ENCODE measurements at places on chromosomes 7 and 10.

DNA sequence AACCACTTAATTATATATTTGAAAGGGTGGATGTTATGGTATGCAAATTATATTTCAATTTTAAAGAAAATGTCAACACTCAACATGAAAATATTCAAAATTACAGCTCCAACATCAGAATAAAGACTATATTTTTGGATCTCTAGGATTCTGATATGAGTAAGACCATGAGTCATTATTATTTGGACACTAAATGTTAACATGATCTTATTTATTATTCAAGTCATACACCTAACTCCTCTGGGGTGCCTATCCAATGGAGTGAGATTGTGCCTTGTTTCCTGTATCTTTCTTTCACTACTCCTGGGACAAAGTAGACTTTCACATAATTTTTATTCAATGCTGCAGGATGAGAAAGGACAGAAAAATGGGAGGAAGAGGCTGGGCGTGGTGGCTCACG is 135.2 kb upstream of the PRSS1 start:
- no peak for DNase-seq

- DNase-seq = no peak
Observed at GRCh38 chr10:31956200-31956946, 27.7 kb upstream of the ARHGAP12 start.

DNA sequence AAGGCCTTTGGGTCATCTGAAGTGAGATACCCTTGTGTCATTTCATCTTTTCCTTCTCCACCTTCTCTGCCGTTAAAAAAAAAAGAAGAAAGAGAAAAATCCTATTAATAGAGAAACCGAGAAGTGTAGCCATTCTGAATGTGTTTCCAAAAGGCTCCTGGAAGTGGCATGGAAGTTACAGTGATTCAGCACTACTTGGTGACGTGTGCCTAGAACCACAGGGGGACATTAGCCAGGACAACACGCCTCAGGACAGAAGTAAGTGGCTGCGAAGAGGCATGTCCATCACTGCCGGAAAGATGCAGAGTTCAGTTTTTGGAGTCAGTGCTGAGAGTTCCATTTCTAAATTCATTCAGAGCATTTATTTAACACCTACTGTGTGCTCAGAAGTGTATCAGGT is 6.3 kb downstream of the HTRA1 start:
- DNase-seq = no peak

GRCh38 chr10:124615259-124615658 is 128.9 kb downstream of the FAM53B start:
- no peak for DNase-seq

- no peak for DNase-seq
Observed at GRCh38 chr7:151289891-151290290, 41.4 kb upstream of the SMARCD3 start.

DNA sequence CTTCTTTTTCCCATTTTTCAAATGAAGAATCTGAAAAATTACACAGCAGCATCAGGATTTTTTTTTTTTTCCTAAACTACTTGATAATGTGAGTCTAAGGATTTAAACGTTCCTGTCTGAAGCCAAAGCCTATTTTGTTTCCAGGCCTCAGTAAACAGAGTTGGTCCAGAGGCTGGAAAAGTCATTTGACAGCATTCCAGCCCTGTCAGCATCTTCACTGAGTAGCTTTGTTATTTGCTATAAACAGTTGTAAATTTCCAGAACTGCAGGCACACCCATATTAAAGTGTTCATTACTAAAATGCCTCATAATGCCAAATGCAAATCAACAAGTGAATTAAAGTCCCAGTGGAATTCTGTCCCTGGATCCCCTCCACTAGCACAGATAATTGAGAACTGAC is 35.5 kb upstream of the KMT2E start:
- DNase-seq = no peak

- DNase-seq = no peak
Observed at GRCh38 chr10:57303566-57303965, 942.5 kb upstream of the ZWINT start.

DNA sequence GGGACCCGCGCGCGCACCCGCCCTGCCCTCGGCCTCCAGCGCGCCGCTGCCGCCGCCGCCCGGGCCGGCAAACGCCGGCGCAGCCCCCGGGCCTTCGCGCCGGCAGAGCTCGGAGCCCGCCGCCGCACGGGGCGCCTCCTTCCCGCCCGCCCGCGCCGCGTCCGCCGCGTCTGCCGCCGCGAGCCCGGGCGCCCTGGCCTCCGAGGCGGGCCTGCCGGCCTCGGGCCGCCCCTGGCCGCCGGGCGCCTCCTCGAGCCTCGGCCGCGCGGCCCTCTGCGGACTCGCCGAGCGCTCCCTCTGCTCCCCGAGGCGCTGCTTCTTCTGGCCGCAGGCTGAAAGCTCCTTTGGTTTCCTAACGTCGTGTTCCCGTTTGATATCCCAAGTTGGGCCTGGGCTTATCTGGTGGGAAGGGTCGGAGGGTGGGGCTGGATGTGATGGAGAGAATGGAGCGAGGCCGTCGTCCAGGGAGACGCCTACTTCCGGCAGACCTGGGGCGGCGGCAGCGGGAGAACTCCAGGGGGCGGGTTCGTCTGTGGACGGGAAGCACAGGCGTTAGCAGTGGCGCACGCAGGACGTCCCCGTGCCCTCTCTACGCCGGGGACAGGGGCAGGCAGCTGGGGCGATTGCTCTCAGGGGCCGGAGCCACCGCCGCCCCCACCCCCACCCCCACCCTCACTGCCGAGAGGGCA is 221.0 kb downstream of the PHTF2 start:
- no peak for DNase-seq

GRCh38 chr7:44973610-44974401 is 5.0 kb downstream of the MYO1G start:
- no peak for DNase-seq

DNA sequence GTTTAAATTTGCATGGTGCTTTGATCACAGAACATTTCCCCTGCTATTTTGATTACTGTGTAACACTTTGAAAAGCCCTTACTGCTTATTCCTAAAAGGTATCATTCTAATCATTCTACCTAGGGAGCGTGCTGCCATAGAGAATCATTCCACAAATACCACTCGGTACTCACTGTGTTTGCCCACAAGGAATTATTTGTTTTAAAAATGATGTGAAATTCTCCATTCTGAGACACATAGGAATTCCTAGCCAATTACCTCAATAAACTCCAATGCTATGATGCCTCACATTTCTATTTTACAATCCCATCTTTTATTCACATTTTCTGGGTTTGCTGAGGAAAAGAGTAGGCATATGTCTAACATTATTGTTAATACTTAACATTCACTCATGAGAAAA is 16.2 kb upstream of the TES start:
- no peak for DNase-seq

DNA sequence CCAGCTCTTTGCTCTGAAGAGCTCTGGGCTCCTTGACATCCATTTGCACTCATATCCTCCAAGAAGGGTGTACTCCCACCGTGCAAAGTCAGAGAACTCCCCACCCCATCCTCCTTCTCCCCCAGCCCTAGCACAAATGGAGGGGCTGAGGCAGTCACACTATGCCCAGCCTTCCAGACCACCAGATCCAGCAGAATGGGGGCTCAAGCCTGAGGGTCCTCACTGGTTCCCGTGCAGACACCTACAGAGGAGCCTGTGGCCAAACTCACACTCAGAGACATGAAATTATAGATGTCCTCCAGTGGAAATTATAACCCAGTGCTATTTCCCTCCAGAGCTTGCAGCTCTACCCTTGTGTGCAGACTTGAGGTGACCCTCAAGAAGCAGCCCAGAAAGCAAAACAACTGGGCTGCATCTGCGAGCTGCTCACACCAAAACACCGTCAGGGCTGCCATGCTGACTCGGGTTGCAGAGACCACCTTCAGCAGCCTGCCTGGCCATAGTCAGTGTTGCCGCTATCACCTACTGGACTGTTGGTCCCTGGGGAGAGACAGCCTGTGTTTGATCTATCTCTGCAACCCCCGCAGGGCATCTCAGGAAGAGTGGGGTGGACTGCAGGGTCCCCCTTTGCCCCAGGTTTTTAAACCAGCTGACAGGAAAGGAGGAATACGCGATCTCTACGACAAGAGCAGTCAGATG is 7.4 kb downstream of the ZNF488 start:
- no peak for DNase-seq

DNA sequence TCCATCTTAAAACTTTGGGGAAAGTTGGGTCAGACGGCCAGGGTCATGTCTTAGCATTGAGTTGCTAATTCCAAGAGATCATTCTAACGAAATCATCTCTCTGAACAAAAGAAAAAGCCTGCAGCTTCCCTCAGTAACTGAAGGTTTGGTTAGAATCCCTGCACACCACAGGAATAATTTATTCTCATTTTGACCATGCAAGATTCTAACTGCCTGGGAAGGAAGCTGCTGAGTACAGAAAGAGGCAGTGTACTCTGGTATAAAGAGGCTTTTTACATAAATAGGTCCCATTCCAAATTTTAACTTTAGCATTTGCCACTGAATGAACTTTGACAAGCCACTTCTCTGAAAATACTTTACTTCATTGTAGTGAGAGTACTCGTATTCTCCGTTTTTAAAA is 76.9 kb upstream of the RSBN1L start:
- no peak for DNase-seq

GRCh38 chr10:58027426-58027825 is 240.3 kb downstream of the IPMK start:
- no peak for DNase-seq

DNA sequence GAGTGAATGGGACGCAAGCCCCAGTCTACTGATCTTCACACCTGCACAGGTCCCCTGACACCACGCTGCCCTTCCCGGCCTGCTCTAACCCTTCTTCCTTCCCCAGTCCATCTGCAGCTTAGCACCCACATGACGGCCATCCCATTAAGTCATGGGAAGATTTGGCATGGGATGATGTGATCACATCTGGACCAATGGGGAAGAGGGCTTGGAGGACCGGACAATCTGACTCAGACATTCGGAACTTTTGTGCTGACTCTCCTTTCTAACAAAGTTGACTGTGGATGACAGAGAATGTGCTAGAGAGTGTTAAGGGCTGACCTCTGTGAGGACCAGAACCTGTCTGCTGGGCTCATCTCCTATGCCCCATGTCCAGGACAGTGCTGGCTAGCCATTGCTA is 15.6 kb downstream of the CXCL12 start:
- no peak for DNase-seq

DNA sequence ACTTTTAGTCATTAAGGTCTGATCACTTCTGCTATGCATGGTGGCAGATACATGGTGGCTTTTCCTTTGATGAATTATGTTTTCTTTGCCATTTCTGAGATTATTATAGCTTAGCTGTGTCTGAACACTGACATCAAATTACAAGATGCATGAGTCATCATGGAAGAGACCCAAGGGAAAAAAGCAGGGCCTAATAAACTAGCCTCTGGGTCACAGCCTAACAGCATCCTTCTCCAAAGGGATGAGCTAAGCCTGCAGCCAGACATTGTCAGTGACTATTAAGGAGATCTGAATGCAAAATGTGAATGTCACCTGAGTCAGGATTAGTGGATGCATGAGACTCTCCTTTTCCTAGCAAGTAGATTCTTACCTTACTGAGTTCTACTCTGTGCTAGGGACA is 19.1 kb upstream of the OGDHL start:
- no peak for DNase-seq

- DNase-seq = no peak
Observed at GRCh38 chr7:28406192-28406591, 6.1 kb upstream of the CREB5 start.

GRCh38 chr7:15862781-15863165 is 176.3 kb upstream of the MEOX2 start:
- DNase-seq = no peak

DNA sequence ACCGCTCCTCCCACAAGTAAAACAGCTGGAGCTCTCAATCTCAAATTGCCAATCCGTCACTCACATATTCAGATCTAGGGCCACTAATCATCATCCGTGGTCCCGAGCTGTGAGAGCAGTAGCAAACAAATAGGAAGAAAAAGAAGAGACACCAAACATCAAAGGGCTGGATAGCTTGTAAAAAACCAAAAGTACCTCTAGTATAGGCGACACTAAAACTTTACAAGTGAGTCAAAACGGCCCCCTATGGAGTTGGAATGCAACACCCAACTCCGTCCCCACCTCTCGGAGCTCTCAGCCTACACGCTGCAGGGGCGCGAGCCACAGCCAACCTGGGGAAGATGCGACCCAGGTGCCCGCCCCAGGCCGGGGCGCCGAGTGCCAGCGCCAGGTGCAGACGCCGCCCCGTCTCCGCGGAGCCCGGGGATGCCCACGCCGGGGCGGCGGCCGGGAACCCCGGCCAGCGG is 581 bp downstream of the FAM3C start:
- no peak for DNase-seq

- no peak for DNase-seq
Observed at GRCh38 chr7:72053292-72053691, 358.8 kb downstream of the CALN1 start.

DNA sequence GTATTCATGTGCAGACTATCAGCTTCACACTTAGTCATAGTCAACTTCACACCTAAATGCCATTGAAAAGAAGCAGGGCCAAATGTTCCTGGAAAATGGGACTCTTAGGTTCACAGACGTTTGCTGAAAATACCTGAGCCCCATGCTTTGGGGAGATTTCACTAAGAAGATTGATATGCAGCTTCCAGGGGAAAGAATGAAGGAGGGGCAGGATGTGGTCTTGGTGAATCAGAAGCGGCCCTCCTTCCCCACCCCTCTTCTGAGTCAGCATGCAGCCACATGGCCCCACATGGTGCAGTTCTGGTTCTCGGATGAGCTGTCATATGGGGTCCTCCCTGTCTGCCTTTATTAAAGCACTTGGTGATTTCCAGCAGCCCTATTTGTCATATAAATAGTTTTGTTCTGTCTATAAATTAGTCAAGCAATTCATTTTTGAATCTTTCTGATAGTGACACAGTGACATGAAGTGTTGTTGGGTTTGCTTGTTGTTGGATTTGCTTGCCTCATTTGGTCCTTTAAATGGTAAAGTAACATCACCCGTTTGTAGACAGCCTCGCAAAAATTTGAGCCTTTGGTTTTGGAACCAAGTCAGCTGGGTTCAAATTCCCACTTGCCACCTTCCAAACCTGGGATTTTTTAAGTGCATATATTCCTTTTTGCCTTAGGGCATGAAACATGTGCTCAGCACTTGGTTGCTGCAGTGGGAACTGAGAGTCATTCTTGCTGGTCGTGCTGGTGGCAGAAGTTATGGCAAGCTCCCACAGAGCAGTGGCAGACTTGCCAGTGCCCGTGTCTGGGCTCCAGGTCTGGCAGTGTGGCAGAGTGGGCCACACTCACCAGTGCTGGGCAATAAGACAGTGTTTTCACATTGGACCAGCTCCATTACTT is 68.1 kb upstream of the CDK6 start:
- DNase-seq = no peak

All from cortex of kidney (tissue), 1 donor.